ENCODE measurements at places on chromosomes 7 and 10.

- no peak for DNase-seq
Measured at GRCh38 chr10:37819797-37820196, 37.6 kb downstream of the ZNF248 start.

GRCh38 chr10:59354434-59354833 is 7.9 kb downstream of the FAM13C start:
- DNase-seq: no peak

GRCh38 chr7:41656366-41656765 is 46.5 kb downstream of the INHBA start:
- DNase-seq: peak; percentile 82

GRCh38 chr7:12403287-12404181 is at the start of gene VWDE:
VWDE (minus strand) TSS chr7:12403865; CDS start chr7:12403716, 149 bp downstream.
- peak; percentile 9 for DNase-seq
